GM03348 (cell line): ENCODE measurements at places on chromosomes 7 and 10.

- peak; percentile 57 for DNase-seq
These were observed 975 bp downstream of the GLCCI1 start for GRCh38 chr7:7969306-7970236.

DNA sequence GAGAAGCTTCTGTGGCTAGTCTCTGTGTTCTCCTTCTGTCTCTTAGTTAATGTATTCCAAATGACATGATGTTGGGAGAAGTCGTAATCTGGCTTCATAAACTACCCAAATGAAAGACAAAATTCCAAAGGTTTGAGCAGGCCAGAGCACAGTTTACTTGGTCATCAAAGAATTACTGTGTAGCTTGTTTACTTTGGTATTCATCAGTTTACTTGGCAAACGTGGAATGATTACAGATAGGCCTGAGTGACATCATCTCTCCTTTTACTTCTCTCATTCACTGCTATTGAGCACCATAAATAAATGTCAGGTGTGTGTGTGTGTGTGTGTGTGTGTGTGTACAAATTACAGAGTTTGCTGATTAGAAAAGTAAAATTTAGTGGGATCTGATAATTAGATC, 327.3 kb downstream of the PHTF2 start:
- DNase-seq: peak; percentile 36

DNA sequence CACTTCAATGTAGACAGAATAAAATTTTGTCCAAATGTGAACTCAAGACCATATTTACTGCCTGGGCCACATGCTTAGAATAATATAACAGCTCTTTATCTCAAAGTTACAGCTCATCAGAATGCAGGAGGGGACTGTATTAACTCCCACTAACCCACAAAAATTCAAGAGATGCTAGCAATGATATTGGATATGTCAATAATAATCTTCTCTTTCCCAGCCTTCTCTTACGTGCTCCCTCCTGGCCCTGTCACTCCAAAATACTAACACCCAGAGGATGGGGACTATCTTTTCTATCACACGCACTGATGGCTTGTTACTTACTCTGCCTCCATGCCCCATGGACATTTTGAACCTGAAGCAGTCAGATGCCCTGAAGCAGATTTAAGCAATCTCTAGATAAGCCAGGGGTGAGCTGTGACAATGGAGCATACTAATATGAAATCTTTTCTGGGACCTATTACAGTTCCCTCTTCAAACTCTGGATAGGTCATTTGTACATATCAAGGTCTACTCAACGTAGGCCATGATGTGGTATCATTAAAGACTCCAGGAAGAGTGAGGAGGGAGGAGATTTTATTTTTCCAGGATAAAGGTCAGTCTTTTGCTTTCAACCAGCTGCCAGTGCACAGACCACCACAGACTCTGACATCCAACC, 803.0 kb downstream of the GRM8 start:
- DNase-seq: no peak

DNA sequence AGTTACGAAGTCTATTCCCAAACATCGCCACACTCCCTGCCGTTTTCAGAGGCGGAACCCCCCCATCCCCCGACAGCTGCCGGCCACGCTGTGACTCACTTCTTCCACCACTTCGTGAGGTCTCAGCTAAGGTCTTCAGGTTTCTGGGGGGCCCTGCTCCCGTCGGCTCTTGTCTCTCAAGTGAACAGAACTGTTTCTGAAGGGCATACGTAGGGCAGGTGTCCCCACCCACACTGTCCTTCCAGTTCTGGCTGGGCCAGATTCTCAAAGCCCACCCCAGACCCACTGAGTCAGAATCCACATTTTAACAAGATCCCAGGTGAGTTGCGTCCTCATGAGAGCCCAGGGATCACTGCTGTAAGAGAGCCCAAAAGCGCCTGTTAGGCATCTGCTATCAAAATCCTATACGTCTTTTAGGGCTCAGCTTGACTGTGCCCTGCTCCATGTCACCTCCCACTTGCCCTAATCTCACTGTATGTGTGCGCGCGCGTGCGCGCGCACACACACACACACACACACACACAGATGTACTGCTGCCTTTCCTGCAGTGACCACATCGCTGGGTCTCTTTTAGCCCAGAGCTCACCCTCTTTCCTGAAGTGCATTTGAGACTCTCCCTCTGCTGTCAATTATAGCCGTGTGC, 78.8 kb downstream of the PROSER2 start:
- no peak for DNase-seq

DNA sequence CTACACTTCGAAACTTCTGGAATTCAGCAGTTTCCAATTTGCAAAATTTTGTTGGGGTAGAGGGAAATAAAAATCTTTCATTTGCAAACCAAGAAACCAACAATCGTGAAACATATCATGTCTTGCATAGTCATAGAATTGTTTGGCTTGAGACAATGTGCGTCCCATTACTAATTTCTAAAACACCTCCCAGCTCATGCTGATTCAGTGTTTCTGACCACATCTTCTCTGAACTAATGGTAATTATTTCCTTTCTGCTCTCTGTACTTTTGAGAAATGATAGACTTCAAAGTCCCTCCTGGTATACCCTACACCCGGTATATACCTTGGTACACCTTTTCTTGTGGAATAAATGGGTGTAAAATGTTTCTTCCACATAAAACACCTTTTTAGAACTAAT, 41.8 kb upstream of the TSPAN13 start:
- DNase-seq: peak; percentile 43

DNA sequence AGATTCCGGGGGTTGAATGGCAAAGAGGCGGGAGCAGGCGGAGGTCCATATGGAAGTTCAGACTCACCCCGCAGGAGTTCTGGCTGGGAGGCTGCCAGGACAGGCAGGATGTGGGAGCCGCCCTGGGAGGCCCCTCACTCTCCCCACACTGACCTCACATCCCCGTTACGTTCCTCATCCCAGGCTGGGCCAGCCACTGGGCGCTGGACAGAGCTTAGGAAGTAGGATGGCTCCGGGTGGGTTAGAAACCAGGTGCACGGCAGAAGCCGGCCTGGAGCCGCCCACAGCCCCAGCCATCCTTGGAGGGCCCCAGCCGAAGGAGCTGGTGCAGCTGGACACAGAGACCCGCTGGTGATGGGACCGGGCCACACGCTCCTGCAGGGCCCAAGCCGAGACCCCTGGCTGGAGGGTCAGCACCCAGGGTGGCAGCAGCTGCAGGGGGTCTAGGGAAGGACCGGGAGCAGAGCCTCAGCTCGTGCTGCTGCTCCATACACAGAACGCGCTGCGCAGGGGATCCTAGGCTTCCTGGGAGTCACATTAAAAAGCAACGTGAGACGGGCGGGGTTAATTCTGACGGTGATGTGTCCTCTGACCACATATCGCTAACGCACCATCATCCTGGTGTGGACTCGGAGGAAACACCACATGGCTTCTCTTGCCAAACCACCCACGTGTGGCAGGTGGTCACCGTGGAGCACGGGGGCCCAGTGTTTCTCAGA, 98.6 kb upstream of the DIP2C start:
- peak; percentile 2 for DNase-seq

- DNase-seq: no peak
These were observed 135.7 kb upstream of the MGMT start for GRCh38 chr10:129331207-129331838.

DNA sequence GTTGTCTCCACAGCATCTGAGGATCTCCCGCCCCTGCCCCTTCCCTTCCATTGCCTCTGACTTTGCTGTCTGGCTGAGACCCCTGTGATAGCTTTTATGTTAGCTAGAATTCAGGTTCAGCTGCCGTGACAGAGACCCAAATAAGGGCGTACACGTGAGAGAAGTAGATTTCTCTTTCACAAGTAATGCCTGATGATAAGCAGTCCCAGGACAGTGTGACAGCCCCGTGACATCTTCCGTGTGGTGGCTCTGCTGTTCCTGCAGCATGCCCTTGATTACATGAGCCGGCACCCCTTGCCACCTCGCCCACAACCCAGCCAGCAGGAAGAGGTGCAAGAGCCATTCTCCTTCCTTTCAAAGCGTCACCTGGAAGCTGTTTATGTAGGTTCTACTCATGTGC, 130.9 kb upstream of the PODXL start:
- DNase-seq: no peak

DNA sequence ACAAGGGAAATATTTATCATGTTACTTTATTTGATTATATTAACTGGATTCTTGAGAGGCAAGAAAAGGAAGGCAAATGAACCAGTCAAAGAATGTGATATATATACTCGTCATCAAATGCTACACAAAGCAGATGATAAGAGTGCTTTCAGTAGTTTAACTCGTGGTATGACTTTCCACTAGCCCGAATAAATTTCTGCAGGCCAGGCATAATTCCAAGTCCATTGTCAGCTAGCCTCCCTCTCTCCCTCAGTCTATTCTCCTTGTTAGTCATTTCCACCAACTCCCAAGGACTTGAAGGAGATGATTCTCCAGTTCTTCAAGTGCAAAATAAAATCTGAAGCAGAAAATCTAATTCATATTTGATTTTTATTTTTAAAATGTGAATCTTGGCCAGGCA, 190.5 kb downstream of the GLI3 start:
- no peak for DNase-seq

DNA sequence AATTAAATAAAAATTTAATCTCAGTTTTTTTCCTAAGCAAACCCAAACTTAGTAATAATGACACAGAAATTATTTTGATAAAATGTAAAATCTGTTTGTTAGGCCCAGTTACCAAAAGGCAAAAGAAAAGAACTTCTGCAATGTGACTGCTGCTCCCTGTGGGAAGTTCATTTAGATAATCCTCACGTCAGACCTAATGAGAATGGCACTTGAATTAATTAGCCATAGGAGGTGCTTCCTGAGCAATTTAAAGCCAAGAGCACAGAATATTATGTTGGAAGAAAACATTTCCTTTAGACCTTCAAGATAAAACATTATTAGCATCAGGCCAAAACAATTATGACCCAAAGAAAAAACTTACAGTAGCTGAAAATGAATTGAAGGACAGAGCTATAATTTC, 19.4 kb downstream of the SPAM1 start:
- no peak for DNase-seq

- no peak for DNase-seq
These were observed 217.9 kb downstream of the ADARB2 start for GRCh38 chr10:1519391-1519790.

DNA sequence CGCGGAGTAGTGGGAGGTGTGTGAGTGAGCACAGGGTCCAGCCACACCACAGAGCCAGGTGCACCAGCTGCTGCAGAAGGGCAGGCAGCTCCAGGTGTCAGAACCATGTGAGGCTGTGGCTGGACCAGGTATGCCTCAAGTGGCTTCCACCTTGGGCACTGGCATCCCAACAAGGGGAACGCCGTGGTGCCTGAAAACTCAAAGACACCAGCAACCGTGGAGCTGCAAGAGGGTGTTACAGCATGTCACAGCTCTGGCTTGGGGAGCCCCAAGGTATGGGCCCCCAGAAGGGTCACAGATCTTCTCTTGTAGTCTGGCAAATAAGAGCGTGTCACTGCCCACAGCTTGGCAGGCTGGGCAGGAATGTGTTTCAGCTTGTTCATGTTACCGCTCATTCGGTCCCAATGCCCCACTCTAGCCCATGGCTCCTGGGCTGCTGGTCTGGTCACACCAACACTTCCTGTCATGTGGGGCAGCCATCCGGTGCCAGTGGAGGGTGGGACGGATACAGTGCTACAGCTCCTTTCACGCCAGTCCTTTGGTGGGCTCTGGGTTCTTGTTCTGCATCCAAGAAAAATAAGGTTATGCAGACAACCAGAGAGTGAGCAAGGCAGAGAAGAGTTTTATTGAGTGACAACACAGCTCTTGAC, 29.8 kb downstream of the STRA8 start:
- no peak for DNase-seq

DNA sequence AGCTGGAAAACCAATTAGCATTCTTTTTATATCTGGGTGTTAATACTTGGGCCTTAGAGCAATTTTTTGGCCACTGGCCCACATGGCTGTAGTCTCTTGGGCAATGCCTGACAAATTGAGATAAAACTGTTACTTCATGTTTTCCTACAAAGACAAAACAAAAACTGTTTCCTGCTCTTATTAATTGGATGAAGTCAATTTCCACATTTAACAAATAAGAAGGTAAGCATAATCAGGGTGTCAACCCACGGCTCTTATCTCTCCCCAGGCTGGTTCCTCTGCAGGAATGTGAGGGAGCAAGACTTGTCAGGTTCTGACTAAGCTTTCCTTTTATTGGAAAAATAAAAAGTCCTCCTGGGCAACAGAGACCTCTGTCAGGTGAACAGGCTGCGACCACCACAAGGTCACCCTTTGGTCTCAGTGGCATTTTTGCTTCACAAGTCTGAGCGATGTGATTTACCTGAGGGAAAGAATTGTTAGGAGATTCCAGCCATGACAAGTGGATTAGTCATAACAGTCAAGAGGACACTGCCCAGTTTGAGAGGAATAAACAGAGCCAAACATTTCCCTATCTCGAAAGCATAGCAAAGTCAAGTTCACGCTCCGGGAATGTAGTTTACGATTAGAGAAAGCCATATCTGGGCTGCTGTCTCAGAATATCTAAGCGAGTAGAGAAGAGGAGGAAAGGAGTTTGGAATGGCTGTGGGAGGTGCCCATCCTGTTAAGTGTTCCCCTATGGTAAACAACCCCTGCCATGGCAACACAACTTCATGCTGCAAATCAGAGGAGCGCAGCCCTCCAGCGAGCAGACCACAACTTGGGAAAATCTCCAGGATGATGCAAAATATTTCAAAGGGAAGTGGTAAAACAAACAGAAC, 144.4 kb downstream of the TES start:
- DNase-seq: peak; percentile 82

GRCh38 chr10:124894569-124895215, 47.2 kb upstream of the ZRANB1 start:
- DNase-seq: no peak

DNA sequence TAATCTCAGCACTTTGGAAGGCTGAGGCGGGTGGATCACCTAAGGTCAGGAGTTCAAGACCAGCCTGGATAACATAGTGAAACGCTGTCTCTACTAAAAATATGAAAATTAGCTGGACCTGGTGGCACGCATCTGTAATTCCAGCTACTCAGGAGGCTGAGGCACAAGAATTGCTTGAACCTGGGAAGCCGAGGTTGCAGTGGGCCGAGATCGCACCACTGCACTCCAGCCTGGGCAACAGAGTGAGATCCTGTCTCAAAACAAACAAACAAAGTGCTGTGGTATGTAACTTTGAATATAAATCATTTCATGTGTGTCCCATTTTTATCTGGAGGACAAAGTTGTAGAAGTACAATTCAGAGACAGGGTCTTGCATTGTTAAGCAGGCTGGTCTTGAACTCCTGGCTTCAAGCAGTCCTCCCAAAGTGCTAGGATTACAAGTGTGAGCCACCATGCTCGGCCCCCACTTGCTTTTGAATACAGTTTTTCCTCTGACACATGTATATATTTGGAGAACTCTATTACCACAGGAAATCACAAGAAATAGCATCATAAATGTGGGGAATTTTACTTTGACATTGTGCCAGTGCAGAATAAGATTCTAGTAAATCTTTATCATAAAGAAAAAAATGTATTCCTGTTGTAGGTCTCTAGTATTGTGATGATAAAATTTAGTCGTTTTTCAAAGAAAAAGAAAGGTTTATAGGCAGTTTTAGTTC, 32.6 kb downstream of the PTPN12 start:
- no peak for DNase-seq
